ENCODE measurements at places on chromosomes 2 and 18.
A peak's percentile ranks its signal among the peaks of the same experiment; 100 is the strongest.

DNA sequence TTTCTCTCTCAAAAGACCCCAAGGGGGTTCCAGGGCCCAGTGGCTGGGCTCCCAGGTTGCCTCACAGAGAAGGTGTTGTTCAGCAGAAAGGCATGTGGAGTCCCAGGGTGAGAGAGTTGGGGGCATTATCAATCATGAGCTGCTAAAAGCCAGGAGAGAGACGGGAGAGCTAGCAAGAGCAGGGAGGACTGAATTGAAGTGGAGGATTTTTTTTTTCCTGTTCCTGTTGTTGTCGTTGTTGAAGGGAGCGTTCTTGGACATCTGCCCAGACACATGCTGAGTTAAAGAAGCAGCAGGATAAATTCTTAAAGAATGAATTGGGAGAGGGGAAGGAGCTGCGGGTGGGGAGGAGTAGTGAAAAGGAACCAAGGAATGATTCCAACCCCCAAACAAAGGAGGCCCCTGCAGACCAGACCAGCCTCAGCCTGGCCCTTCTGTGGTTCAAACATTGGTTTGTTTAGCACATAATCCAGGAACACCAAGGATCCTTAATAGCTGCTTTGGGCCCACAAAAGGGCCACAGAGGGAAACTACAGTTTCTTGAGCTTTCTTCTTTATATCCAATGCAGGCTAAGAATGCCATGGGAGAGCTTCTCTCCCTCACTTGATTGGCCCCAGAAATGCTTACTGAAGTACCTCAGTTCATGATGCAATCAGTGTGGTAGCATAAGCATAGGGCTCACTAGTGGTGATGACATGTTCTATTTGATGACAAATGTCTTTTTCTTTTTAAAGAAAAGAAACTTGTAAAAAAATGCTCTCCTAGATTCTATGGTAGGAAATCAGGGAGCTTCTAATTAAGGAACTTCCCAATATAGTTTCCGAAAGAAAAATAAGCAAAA is 146.0 kb downstream of the SETBP1 start:
- no peak for DNase-seq

DNA sequence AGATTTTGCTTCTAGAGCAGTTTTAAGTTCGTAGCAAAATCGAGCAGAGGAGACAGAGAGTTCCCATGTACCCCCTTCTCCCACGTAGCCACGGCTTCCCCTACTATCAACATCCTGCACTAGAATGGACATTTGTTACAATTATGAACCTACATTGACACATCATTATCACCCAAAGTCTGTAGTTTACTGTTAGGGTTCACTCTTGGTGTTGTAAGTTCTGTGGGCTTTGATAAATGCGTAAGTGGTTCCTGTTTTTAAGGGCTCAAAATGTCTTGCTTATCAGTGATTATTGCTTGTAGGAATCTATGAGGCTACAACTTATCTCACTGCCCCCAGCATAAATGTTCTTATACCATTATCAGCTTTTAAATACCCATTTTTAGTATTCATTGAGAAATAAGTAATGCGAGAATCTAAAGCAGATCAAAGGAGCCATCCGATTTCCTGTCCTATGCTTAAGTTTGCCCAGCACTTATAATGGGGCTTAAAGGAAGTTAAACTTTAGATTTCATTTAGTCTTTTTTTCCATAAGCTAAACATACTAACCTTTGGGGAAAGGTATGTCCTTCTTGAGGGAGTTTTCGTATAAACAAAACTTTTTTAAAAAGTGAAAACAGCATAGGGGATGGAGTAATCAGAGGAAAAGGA is 118.7 kb downstream of the HAUS1 start:
- DNase-seq, result no peak

GRCh38 chr2:70354264-70354949 is 52.5 kb upstream of the FAM136A start:
- DNase-seq, result no peak

- DNase-seq, result peak; percentile 60
Observed at GRCh38 chr2:237122214-237122666, 36.6 kb downstream of the COPS8 start.

GRCh38 chr2:171201271-171201670 is 40.6 kb upstream of the TLK1 start:
- no peak for DNase-seq

DNA sequence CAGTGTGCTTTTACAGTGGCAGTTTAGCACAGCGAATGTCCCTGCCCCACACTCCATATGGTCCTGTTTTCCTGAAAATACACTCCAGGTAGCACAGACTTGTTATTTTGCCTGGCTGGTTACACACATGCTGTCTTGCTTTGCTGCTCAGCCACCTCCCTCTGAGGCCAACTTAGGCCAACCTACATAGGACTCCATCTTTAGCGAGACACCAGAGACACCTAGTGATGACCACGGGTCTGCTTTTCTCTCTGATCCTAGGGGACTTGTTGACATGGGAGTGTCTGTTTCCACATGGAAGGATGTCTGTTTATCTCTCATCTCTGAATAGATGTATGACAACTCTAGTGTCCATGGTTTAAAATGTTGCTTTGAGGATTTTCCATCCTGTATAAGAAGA is 43.3 kb downstream of the PLEKHB2 start:
- DNase-seq, result no peak

GRCh38 chr2:3956406-3956805 is 253.0 kb downstream of the DCDC2C start:
- DNase-seq, result no peak

- DNase-seq, result no peak
Observed at GRCh38 chr2:107285621-107286299, 399.8 kb upstream of the ST6GAL2 start.

DNA sequence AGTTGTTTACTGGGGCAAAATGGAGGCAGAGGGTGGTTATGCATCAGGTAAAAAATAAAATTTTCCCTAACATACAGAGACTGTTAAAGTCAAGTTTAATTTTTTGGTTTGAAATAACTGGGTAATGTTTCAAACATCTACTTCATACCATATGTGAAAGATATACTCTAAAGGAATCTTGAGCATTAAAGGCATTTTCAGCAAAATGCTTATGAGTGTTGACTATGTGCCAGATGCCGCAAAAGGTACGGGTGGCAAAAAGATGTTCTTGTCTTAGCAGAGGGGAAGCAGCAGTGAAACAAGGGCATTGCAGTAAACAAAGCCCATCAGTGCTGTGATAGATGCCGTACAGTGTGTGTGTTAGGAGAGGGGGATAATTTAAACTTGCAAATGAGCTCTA is 263.1 kb upstream of the ID2 start:
- DNase-seq, result no peak

- no peak for DNase-seq
Observed at GRCh38 chr2:237553948-237554347, 12.4 kb upstream of the PRLH start.

DNA sequence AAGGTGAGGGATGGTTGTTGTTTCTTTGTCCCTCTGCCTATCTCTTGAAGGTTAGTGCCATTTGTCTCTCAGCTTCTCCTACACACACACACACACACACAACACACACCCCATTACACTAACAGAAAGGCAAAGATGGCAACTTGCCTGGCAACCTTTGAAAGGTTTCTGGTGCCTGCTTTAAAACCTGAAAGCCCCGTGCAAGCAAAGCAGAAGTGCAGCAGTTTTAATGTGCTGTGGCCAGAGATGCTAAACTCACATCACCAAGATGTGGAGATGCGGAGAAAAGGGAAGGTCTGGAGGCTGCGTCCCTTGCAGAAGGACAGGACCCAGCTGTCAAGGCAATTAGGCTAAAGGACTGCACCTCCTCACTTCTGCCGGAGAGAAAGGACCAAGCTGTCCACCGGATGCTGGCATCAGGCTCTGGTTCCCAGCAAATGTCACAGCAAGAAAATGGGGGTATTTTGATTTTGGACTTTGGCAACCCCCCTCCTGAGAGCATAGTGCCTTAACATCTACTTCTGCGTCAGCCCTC is 196.4 kb downstream of the ARL4C start:
- DNase-seq, result no peak

- no peak for DNase-seq
Observed at GRCh38 chr2:191125646-191126045, 25.1 kb downstream of the STAT4 start.

DNA sequence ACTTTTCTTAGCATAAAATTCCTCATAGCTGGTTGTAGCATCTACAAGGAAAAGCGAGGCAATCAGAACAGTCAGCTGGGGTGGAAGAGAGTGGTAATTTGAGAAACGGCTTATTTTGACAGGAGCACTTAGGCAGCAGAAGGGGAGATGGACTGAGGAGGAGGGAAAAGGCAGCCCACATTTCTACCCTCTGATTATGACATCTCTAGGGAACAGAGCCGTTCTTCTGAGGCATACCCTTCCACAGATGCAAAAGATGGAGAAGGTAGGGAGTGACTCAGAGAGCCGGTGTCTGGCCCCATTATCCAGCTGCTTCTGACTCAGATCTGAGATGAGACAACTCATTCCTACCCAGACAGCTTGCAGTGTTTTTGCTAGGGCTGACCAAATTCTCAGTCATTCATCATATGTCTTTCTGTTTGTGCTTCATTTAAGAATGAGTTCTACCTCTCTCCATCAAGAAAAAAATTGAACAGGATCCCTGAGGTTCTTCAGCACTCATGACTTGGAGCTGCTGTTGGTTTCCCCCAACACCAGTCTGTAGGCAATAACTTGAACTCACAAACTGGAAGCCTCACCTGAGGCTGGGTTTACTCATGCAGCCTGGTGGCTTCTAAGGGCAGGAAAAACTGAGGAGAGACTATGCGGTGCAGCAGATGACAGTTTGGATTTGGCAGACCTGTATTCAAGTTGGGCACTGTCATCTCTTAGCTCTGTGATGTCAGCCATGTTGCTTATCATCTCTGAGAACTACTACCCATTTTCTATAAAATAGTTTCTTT is 15.9 kb upstream of the SEC11C start:
- no peak for DNase-seq

- no peak for DNase-seq
Observed at GRCh38 chr2:221156062-221156734, 415.9 kb downstream of the EPHA4 start.

GRCh38 chr18:79588636-79589481 is 90.7 kb upstream of the CTDP1 start:
- DNase-seq, result no peak

GRCh38 chr2:71943238-71944182 is 204.2 kb downstream of the CYP26B1 start:
- no peak for DNase-seq

- no peak for DNase-seq
Observed at GRCh38 chr18:44410740-44411139, 269.9 kb upstream of the SETBP1 start.

- DNase-seq, result no peak
Observed at GRCh38 chr2:29821591-29821990, 99.8 kb downstream of the ALK start.

DNA sequence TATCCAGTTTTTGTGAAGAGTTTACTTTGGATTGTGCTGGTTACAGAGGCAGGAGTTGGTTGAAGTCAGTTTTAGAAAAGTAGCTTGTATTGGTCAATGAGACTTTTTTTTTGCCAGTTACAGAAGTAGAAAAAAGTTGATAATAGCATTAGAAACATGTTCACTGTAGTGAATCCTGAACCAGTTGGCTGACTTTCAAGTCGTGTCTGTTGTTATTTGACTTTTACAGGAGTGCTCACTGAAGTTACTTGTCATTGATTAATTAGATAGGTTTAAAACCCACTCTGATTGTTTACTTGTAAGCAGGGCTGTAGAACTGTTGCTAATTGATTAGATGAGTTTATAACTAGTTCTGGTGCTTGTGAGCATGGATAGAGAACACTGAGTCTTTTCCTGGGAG is 312.0 kb upstream of the VWC2L start:
- DNase-seq, result no peak

- DNase-seq, result no peak
Observed at GRCh38 chr2:238065071-238065846, 4.5 kb downstream of the SCLY start.

DNA sequence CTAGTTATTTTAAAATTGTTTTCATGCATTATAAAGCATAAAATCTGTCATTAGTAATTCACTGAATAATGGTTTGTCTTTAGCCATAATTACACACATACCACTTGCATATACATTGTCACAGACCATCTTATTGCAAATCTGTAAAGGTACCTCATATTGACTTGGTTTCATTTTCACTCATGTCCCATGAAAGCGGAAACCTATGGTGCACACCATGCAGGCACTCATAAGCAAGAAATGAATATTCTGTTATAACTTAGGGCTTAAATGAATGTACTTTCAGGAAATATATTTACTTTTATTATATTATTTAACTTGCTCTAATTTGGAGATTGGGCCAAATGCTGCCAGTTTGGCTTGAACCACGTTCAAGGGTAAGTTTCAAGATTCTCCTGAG is 29.2 kb upstream of the STK17B start:
- DNase-seq, result no peak

- DNase-seq, result peak; percentile 66
Observed at GRCh38 chr2:100113990-100114433, 28.4 kb downstream of the AFF3 start.

DNA sequence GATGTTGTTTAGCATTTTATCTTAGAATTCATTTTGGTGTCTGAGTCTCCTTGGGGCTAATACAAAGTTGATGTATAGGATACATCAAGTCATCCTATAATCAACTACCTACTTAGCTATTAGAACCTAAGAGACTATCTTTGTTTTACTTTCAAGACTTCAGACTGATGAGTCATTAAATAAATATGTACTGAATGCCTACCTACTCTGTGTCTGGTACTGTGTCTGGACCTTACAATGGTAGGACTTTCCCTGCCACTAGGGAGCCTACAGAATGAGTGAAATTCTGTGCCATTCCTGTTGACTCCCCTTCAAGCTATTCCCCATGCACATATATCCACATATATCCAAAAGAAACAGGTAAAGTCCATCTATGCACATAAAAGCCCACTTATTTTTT is 114.5 kb downstream of the ERBB4 start:
- DNase-seq, result no peak

DNA sequence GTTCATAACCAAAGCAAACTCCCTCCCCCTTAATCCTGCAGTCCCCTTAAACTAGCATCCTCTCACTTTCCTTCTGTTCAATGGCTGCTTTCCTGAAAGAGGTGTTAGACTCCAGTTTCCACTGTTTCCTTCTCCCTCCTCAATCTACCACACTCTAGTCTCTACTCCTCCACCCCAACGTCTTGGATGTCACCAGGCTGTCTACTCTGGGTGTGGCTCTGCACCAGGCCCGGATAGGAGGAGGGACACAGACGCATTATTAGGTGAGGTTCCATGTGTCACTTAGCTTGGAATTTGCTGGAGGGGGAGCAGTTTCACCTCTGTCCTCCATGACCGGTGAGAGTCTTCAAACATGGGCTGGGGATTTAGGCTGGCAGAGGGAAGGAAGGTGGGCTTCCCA is 61.3 kb downstream of the MTHFD2 start:
- no peak for DNase-seq

DNA sequence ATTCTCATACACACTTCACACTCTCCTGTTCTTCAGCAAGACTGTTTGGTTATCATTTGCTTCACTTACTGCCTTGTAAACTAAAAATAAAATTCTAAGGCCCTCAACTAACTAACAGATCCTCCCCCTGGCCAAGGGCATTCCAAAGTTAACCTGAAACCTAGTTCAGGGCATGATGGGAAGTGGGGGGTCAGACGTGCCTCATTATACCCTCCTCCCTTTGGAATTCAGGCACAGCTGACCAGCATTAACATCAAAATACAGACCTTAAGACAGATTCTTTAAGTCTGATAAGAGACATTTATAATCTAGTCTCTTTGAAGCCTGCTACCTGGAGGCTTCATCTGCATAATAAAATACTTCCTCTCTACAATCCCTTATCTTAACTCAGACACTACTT is 221.0 kb downstream of the NOL4 start:
- no peak for DNase-seq

- no peak for DNase-seq
Observed at GRCh38 chr2:43185146-43185545, 41.3 kb downstream of the ZFP36L2 start.
